Stimulated activated CD4-positive, alpha-beta T cell treated with anti-CD3 and anti-CD28 coated beads, Interleukin-1b, Interleukin-23, amount 100 ng/mL, for 48 hours (primary cell): ENCODE measurements at places on chromosomes 5 and 9.

GRCh38 chr5:96008987-96009647 lies 47.5 kb upstream of the ELL2 start:
- no peak for DNase-seq

DNA sequence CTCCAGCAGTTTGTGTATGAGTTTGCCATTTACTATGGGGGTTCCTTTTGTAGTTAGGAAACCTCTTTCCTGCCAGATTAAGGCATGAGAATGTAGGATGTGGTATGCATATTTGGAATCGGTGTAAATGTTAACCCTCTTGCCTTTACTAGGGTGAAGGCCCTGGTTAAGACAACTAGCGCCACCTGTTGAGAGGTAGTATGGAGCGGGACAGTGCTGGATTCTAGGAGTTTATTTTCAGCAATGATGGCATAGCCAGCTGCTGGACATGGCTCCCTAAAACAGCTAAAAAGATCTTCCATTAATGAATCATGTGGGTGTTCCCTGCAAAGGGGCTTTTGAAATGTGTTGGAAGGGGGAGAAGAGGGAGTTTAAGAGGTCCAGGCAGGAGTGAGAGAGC lies 30.7 kb upstream of the GPX3 start:
- DNase-seq: peak; percentile 9

GRCh38 chr5:159249158-159249557 lies 13.9 kb upstream of the UBLCP1 start:
- DNase-seq: no peak

DNA sequence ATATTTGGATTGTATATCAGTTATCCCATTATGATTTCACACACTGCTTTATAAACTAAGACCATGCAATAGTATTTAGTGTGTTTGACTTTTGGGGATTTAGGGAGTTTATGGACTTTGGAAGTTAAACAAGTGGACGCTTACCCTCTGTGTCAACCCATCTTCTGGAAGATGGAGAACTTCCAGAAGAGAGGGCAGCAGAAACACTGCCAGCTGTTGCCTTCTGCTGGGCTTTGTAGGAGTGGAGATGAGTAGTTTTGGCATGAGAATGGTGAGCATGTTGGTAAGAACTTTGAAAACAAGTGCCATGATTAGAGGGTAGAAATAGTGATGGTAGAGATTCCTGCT lies 2.2 kb downstream of the DNAJC25 start:
- DNase-seq: no peak

DNA sequence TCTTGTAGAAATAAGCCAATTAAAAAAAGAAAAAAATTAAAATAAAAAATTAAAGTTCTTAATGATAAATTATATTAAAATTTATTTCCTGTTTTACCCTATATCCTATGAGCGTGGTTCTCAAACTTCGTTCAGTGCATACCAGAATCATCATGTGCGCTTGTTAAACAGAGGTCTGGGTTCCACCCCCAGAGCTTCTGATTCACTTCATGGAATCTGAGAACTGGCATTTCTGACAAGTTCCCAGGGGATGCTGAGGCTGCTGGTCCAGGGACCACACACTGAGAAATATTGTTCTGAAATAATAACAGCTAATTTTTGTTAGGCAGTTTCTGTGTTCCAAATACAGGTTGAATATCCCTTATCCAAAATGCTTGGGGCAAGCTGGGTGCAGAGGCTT lies 79.3 kb downstream of the TMC1 start:
- DNase-seq: no peak
